Right ventricle myocardium superior (tissue), 1 donor: ENCODE measurements at places on chromosomes 16 and 17. TPM values are rescaled to one million over a fixed set of nuclear protein-coding genes. Genes with fewer than 3 reads are reported as not detected.

DNA sequence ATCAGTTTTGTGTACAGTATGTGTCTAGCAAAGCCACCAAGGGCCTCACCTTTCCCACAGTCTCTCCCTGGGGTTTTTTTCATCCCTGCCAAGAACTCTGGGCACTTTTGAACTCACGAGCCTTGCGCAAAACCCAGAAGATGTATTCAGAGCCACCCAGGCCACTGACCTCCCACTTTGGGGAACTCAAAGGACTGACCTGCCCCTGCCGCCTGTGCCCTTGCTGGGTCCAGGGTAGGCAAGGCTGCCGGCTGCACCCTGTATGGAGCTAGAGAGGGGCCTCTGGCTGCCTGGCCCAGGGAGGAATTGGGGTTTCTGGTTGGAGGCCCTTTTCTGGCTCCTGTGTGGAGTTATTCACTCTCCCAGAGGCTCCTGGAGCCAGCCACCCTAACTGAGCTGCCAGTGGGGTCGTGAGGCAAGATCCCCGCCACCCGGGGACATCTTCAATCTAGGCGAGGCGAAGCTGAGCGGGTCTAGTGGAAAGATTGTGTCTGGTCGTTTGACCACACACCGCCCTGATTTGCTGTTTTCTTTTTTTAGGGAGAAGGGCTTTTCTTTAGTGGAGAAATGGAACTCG lies 1.9 kb downstream of the CDK5R1 start:
- DNase-seq: no peak

GRCh38 chr16:79612207-79612606 lies 11.7 kb upstream of the MAF start:
- DNase-seq: no peak

DNA sequence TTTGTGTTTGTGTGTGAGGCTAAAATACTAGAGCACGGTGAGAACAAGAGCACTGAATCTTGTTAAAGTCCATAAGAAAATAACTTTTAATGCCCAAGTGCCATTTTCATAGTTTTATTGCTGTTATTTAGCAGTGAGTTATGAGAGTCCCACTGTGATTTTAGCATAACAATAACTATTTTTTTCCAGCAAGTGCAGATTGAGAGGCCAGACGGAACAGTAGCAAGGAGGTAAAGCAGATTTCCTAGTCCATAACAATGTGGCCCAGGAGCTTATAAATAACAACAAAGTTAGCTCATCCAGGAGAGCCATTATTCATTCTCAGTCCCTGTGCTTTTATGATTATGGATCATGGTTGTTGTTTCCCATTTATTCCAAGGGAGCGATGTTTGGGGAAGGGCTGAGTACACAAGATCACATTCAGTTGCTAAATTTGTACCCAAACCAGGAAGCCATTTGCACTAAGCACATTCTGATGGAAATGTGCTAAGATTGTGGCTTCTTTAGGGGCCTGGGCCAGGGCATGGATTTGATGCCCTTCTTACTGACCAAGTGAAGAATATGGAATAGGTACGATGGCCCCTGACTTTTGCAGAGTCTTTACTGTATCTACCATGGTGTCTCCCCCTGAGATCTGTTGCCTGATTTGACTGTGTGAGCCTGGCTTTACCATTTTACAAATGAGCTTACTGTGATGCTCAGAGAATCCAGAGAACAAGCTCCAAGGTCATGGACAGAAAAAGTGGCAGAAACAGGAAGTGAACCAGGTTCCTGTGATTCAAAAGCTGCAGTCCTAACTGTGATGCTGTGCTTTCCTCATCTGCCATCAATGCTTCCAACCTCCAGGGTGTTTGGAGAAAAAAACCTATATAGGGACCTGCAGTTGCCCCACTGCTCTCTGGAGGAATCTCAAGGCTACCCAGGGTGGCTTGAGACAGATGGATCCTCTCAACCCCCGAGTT lies 204.7 kb upstream of the HSBP1 start:
- no peak for DNase-seq

DNA sequence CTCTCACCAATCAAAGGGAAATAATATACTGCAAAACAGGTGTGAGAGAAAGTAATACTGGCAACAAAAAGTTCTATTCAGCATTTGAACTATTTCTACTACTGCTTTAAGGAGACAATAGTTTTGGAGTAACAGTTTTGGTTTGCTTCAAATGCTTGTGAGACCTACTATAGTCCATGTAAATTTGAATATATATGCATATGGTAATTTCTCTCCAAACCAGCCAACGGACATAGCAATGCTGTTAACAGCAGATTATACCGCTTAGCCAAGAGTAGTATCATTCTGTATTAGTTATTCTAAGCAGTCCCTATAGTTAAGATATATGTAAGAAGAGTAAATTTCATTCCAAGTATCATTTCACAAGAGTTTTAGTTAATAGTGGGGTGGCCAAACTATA lies 18.5 kb downstream of the PHLPP2 start:
- DNase-seq: no peak

GRCh38 chr17:66900126-66901010 lies 64.1 kb upstream of the CACNG4 start:
- no peak for DNase-seq

DNA sequence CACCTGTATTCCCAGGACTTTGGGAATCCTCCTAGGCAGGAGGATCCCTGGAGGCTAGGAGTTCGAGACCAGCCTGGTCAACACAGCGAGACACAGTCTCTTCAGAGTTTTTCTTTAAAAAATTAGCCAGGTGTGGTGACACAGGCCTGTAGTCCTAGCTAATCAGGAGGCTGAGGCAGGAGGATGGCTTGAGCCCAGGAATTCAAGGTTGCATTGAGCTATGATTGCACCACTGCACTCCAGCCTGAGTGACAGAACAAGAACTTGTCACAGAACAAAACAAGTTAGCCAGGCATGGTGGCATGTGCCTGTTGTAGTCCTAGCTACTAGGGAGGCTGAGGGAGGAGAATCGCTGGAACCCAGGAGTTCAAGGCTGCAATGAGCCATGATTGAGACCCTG lies 24.8 kb downstream of the ANKRD40 start:
- DNase-seq: no peak

GRCh38 chr17:71085238-71086033 lies 916.1 kb downstream of the KCNJ2 start:
- DNase-seq: no peak

- no peak for DNase-seq
Observed at GRCh38 chr17:79651266-79651665, 40.4 kb upstream of the RBFOX3 start.

GRCh38 chr17:80035937-80036714 lies at the start of gene CCDC40:
TSS of gene CCDC40 (plus strand) at chr17:80036642. CDS start at chr17:80036663, 21 bp downstream.
- peak; percentile 92 for DNase-seq

SLFN12 gene
- 3.3 TPM for total RNA-seq

TIGD7 gene
- total RNA-seq: 9.4 TPM

SUMO2 gene
- total RNA-seq: 200 TPM

KRT33B gene
- total RNA-seq: not detected

CCL2 gene
- total RNA-seq: 20.7 TPM

SLFN13 gene
- total RNA-seq: 5.4 TPM
